Activated T-cell treated with anti-CD3 and anti-CD28 coated beads for 1 hour (primary cell): ENCODE measurements at places on chromosomes 6 and 20.
A peak's percentile ranks its signal among the peaks of the same experiment; 100 is the strongest.

GRCh38 chr20:46062151-46062550, 27.6 kb downstream of the NCOA5 start:
- DNase-seq: no peak

DNA sequence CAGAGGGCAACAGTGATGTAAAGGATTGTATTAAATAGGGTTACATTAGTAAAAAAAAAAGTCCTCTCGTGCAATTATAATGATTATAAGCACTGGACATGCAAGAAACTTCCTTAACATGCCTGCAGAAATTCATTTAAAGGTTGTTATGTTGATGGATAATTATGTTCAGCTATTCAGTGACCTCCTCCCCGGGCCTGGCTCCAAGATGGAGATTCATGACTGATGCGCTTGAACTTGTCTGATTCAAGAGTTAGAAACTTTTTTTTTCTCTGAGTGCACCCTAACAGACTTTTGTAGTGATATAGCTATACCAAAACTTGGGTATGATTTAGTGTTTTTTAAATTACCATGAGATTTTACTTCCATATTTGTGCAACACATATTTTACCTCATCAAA, 1170.0 kb upstream of the CITED2 start:
- no peak for DNase-seq

DNA sequence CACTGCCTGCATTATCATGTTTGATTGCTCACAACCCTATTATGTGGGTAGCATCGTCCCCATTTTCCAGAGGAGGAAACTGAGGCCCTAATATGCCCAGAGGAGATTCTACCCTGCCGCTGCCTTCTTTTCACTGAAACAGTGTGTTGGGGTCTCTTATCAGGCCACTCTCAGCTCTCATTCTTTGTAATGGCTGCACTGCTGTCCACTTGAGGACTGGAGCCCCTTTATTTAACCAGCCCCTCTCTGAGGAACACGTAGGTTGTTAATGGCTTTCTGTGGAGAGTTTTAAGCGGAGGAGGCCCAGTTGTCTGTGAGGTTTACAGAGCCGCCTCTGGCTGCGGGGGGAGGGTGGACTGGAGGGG, 32.5 kb downstream of the SRC start:
- no peak for DNase-seq

GRCh38 chr6:110656492-110656891, 158.8 kb downstream of the CDK19 start:
- no peak for DNase-seq

DNA sequence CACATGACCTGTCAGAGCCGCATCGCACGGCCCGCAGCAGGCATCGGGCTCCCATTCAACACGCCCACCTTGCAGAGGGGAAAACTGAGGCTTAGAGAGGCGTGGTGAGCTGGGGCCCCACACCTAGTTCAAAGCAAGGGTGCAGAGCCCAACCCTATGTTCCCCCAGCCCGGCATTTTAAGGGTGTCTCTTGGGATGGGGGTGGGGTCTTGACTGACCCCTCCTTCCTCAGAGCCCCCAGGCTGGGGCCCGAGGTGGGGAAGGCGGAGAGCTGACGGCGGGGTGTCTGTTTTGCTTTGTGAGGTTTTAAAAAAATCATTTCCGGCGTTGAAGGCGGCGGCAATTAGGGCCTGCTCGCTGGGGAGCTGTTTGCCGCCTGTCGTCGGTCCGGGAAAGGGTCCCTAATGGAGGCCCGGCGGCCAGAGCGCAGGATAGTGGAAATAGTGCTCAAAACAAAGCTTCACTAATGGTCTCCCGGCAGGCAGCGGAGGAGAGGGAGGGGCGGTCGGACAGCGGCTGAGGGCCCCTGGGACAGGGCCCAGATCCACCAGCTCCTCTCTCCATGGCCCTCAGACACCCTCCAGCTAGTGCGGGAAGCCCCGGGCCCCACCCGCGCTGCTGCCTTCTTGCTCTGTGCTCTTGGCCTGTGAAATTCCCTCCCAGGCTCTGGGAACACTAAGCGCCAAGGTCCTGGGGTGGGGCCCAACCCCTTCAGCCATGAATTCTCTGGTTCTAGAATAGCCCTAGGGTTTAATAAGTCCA, 11.9 kb downstream of the VSTM2L start:
- no peak for DNase-seq

DNA sequence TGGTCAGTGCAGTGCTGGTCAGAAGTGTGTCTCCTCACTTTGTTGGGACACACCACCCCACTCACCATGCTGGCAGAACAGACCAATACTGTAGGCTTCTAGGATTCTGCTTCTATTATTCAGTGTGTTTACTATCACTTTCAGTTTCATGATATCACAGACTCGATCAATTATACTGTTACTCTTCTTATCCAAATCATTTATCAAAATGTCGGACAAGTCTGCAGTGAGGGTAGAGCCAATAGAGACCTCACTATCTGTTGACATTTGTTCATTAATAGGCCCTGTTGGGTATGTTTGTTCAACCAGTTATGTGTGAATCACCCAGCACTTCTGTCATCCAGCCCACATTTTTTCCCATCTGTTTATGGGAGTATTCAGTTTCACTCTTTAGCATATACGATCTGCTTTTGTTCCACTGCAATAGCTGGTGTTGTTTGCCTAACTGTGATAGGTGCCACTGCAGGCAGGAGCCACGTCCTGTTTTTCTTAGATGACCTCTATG, 140.1 kb downstream of the NRN1 start:
- DNase-seq: no peak

GRCh38 chr20:24651171-24651975, 181.9 kb downstream of the SYNDIG1 start:
- DNase-seq: no peak

DNA sequence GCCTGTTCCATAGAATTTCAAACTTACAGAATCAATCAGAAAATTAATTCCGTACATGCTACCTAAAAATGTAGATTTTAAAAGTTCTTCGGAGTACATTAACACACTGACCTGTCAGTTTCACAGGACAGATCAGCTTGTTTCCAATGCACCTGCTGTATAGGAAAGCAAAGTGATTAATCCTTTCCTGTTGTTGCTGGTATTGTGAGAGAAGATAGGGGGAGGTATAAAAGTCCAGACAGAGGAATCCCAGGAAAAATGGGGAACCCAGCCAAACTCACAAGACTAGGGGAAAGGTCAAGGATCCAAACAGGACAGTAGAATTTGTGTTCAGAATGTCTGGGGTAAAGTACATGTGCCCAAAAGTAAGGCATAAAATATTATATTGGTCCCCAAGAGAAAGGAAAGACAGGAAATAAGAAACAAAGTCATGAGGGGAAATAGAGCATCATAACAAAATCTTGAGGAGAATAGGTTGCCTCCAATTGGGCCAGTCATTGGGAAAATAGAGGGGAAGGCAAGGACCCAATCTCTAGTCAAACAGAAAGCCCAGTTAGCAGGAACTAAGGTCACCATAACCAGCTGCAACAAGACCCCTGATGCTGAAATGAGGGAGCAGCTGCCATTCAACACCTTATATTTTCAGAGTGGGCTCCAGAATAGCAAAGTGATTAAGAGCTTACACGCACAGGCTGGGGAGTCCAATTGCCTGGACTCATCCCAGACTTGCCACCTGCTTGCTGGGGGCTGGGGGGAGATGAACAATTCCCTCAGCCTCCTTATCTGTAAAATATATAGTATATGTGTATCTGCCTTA, 10.3 kb downstream of the FILIP1 start:
- DNase-seq: no peak

DNA sequence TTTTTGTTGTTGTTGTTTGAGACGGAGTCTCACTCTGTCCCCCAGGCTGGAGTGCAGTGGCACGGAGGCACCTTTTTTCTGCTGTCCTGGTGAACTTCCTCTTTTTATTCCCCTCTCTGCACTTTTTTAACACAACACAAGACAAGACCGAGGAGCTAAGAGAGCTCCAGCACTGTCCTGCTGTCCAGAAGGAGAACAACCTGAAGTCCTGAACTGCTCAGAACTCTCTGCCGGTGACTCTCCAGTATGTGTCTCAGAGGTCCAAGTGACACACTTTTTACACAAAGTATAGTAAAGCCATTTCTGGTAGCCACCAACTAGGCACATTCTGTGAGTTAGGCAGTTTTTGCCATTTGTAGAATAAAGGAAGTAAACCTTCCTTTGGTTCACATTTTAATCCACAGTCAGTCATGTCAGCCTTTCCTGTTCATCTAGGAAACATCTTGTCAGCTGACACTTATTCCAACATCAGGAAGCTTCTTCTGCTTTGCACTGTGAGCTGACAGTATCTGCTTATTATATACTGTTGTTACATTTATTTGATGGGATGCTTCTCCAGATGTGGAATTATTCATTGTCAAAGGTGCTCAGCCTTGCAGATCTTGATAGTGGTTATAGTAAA, 28.1 kb upstream of the TXNDC5 start:
- DNase-seq: no peak

DNA sequence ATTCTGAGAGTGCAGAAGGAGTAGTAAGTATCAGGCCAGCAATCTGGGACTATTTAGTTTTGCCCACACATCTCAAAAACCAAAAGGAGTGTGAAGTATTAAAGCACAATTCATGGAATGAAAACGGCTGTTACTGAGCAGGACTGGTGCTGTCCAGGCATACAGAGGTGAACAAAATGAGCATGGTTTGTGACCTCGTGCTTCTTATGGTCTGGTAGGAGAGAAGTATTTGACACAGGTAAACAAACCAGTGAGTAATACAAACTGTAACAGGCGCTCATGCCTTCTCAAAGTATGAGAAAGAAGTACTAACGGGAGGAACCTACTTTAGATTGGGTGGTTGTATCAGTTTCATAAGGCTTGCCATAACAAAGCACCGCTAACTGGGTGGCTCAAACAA, 17.5 kb upstream of the NRN1 start:
- no peak for DNase-seq

- DNase-seq: no peak
Observed at GRCh38 chr20:11092151-11092550, 418.4 kb upstream of the JAG1 start.

DNA sequence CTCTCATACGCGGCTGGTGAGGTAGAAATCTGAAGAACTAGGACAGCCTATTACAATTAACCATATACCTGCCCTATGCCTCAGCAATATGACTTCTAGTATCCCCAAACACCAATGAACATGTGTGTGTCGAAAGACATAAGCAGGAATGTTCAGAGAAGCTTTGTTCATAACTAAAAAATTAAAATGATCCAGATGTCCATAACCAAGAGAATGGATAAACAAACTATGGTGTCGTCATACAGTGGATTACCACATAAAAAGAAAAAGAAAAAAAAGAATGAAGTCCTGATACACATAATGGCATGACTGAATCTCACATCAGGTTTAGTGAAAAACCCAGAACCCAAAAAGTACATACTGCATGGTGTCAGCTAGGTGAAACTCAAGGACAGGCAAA, 73.9 kb downstream of the MDN1 start:
- DNase-seq: no peak

GRCh38 chr6:30074331-30075093, 1.1 kb downstream of the RNF39 start:
- DNase-seq: no peak

GRCh38 chr6:55670850-55671413, 91.9 kb upstream of the HMGCLL1 start:
- no peak for DNase-seq

- DNase-seq: no peak
Observed at GRCh38 chr6:125748406-125749172, 843 bp upstream of the HEY2 start.

- no peak for DNase-seq
Observed at GRCh38 chr6:163954088-163954775, 539.7 kb downstream of the QKI start.

GRCh38 chr20:47272893-47273590, 83.5 kb downstream of the ZMYND8 start:
- peak; percentile 7 for DNase-seq
